ENCODE measurements at places on chromosomes 12 and 14.
A peak's percentile ranks its signal among the peaks of the same experiment; 100 is the strongest.

DNA sequence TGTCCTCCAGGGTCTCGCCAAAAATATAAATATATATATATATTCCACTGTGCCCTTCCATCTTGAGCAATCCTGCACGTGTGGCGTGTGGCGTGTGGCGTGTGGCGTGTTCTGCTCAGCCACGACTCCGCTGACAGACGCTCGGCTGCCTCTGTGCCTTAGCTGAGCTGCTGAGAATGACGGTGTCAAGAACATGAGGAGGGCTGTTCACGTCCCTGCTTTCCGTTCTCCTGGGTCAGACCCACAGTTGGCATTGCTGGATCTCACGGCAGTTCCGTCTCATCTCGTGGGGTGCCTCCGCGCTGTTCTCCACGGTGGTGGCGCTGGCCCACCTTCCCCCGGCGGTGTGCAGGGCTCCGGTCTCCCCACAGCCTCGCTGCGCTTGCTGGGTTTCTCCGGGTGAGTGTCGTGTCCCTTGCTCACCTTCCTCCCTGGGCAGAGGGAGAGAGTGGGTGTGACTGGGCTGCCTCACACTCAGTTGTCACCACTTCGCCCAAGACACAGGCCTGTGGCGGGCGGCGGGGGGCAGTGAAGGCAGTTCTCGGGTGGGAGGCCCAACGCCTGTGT is 9.4 kb downstream of the GPR132 start:
- DNase-seq = no peak

- DNase-seq = peak; percentile 45
Observed at GRCh38 chr14:50560931-50561285, 963 bp downstream of the ATL1 start.

DNA sequence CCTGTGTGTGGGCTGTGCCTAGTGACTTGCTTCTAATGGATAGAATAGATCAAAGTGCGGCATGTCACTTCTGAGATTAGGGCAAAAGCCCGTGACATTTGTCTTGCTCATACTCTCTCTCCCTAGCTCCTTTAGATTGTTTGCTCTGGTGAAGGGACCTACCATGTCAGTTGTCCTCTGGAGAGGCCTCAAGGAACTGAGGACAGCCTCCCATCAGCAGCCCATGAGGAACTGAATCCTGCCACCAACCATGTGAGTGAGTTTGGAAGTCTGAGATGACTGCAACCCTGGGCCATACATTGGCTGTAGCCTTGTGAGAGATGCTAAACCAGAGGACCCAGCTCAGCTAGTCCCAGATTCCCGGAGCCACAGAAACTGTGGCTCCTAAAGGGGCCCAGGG is 101.6 kb upstream of the ESRRB start:
- DNase-seq = no peak

DNA sequence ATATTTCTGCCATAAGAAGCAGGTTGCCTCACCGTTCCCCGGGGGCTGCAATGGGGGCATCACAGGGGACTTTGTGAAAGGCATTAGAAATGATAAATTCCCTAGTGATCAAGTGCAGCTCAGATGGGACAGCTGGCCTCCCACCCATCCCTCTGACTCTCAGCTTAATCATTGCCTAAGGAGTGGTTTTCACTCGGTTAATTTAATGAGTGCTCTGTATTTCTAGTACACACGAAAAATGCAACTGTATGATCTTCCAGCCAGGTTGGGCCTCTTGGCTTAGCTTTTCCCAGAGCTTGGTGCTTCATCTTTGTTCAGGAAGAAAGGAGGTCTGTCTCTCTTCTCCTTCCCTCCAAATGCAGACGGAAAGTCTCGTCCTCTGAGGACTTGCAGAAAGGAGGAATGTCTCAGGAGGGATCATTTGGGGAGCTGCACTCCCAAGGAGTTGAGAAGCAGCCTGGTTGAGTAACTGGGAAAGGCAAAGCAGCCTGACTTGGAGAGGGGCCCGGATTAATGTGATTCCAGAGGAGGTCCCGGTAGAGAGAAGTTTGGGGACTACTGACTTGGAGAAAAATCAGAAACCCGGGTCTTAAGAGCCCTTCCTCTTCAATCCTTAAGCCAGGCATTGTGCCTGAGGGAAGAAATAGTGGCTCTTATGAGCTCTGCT is 7.2 kb downstream of the CD9 start:
- DNase-seq = no peak

DNA sequence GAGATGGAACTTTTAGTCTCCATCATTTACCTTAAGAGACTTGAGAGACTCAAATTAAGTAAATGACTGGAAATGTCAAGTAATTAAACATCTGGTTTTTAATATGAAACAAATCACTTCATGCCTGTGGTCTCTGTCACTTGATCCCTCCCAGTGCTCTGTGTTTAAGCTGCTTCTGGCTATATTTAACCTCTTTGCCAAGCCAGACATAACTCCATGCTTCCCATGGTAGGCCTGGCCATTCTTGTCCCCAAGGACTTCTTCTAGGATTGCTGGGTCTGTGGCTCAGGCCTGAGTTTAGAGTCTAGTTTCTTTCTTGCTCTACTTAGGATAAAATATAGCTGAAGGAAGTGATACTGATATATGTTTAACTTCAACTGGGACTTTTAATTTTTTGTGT is 1013.6 kb downstream of the FLRT2 start:
- DNase-seq = no peak

GRCh38 chr12:6606331-6607131 is 648 bp downstream of the CHD4 start:
- peak; percentile 66 for DNase-seq

- DNase-seq = peak; percentile 93
Observed at GRCh38 chr12:75759842-75760572, 248.6 kb upstream of the KRR1 start.

GRCh38 chr12:75935539-75936242 is 95.9 kb downstream of the PHLDA1 start:
- no peak for DNase-seq

- DNase-seq = no peak
Observed at GRCh38 chr12:80715713-80716249, 931 bp upstream of the MYF5 start.

DNA sequence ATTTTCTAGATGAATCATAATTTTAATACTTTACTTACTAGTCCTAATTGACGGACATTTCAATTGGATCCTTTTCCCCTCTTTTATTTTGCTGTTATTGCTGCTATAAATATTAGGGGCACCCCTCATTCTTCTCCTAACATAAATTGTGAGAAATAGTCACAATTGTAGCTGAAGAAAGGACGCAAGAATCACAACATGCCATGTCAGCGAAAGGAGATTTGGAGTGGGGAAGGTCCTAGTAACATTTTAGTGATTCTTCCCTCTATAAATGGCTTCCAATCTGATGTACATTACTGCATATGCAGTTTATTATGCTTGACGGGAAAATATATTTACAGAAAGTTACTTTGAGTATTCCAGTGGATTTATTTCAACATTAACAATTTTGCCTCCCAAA is 7.7 kb upstream of the PLEKHH1 start:
- DNase-seq = no peak

GRCh38 chr12:105935981-105936380 is 202.8 kb downstream of the NUAK1 start:
- peak; percentile 54 for DNase-seq

DNA sequence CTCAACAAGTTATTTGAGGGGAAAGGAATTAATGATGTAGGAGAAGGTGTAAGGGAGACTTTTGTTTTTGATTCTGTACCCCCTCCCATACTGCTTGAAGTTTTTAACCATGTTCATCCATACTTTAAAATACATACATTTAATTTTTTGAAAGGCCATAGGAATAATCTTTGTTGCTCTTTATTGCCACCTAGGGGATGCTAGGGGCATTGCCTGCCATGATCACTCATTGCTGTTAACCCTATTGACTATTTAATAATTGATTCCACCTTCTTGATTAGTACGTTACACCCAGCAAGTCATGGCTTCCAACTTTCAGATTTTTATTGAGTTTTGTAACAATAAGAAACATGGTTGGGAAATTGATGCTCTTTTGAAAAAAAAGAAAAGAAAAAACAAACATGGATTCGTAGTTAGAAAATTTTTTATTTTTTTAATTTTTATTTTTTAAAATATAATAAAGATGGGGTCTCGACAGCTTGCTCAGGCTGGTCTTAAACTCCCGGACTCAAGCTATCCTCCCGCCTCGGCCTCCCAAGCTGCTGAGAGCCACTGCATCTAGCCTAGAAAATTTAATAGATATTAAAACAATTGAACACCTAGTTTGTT is 8.5 kb upstream of the PRKAB1 start:
- DNase-seq = peak; percentile 52

DNA sequence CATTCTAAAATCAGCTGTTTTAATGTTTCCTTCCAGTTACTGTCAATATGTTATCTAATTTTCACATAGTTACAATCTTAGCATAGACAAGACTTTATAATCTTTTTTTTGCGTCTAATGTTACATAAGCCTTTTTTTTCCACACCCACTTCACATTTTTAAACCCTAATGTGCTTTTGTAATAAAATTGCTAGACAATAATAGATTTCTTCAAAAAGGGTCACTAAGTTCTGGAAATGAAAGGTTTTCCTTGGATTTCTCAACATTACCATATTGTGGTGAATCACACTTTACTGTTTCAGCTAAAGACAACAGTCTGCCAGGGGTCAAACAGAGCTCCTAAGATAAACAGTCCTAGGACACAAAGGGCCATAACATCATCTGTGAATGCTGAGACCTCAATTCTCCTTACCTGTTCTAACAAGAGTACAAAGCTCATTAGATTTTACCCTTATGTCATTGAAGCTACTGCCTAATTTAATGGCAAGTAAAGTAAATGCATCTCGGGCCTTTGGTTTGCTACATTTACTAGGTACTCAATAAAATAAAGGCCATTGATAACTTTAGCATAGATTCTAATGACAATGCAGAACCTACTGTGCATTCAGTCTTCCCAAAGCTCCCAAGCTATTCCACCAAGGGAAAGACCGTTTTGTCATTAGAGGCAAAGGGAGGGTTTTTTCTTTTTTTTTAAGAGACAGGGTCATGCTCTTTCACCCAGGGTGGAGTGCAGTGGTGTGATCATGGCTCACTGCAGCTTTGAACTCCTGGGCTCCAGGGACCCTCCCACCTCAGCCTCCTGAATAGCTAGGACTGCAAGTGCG is 111.2 kb upstream of the SLC38A2 start:
- DNase-seq = peak; percentile 64

- peak; percentile 62 for DNase-seq
Observed at GRCh38 chr14:72902801-72903530, 9.1 kb upstream of the DPF3 start.

DNA sequence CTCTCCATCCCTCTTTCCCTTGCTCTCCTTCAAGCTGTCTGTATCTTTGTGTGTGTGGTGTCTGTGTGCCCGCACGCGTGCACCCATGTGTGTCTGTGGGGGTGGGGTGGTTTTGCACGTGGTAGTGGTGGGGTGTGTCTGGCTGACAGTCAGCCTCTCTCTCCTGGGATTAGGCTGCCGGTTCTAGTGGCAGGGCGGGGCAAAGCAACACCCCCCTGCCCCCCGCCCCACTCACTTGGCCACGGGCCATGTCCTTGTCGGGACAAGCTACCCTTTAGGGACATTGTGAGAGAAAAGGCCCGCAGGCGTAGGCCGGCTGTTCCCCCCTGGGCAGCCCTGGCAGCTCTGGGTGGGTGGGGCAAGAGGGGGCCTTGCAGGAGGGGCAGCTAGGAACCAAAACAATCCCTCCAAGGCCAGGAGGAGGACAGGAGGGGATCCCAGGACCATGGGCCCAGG is 182.6 kb downstream of the ALG10 start:
- no peak for DNase-seq

DNA sequence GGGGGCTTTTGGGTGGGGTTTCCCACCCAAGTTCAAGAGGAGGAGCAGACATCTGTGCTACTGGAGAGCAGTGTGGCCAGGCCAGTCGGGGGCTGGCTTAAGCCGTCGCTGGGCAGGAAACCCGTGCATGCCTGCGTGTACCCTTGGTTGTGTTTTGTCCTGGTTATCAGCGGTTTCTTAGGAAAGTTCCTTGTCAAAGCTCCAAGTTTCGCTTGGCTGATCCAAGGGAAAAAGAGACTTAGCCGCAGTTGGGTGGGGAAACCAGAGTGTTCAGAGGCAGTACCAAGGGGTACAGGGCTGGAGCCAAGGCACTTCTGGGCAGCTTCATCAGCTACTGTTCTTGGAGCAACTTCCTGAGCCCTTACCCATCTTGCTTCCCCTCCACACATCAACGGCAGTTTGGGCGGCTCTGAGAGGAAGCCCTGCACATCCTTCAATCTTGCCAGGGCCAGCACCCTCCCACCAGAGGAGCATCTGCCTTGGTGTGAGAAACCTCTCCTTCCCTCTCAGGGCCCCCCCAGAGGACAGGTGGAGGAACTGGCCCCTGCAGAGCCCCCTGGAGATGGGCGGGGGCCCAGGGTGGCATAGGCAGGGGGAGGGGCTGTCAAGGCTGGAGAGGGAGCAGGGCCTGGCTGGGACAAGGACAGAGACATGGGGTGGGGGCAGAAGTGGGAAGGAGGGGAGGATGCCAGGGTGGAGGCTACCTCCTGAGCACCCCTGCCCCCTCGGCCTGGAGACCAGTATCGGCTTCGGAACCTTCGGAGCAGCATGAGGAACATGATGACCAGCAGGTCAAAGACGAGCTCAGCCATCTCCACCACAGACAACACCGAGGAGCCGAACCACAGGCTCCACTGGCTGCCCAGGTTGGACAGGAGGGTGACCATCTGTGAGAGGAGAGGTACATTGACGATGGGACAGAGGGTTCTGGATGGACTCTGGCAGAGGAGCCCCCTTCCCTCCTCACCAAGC is 5.8 kb upstream of the TNFRSF1A start:
- no peak for DNase-seq

- no peak for DNase-seq
Observed at GRCh38 chr14:21989090-21989489, 315.5 kb upstream of the OR4E1 start.

- DNase-seq = no peak
Observed at GRCh38 chr12:80821513-80822000, 104.8 kb downstream of the MYF5 start.

- DNase-seq = peak; percentile 58
Observed at GRCh38 chr12:49868952-49869815, 26.3 kb upstream of the BCDIN3D start.

- no peak for DNase-seq
Observed at GRCh38 chr12:84166812-84167211, 745.8 kb downstream of the SLC6A15 start.

DNA sequence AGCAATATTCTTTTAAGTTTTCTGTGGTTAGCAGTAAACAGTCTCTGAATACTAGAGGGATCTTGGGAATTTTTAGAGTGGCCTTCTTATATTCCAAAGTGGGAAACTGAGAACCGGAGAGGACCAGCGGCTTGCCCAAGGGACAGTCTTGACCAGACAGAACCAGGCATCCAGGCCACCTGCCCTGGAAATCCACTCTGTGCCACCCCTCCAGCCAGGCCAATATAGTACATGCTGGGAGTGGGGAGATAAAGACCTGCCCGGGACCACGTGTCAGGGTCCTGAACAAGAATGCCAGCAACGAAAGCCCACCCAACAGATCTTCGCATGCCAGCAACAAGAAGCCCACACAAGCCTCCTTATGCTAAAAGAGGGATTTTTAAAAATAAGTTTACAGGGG is 49.4 kb upstream of the RIN3 start:
- DNase-seq = no peak

DNA sequence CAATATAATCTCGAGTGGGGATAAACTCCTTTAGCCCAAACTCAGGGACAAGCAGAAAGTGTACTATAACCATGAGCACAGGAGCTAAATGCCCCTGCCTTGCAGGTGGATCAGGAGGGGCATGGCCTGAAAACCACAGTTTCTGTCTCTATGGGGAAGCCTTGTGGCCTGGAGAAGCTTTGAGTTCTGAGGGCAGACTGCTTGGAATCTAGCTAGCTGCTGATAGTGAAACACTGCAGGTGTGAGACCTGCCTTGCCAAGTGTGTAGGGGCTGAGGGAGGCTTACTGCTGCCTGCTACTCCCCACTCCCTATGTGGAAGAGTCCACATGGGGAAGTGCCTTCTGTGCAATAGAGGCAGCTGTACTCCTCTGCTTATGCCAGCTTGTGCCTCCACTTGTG is 352.3 kb upstream of the OR4E1 start:
- DNase-seq = no peak

- DNase-seq = no peak
Observed at GRCh38 chr14:99203080-99203479, 68.9 kb downstream of the BCL11B start.

Measured in ELR (cell line).